Muscle of leg (tissue), 16 donors: ENCODE measurements at places on chromosomes 3 and 15. TPM values are rescaled to one million over a fixed set of nuclear protein-coding genes. Genes with fewer than 3 reads are reported as not detected.

GRCh38 chr15:61195116-61196002 lies 33.7 kb downstream of the RORA start:
- peak; percentile 31 for DNase-seq

GRCh38 chr15:48570822-48571221 lies 74.7 kb downstream of the FBN1 start:
- DNase-seq: no peak

DNA sequence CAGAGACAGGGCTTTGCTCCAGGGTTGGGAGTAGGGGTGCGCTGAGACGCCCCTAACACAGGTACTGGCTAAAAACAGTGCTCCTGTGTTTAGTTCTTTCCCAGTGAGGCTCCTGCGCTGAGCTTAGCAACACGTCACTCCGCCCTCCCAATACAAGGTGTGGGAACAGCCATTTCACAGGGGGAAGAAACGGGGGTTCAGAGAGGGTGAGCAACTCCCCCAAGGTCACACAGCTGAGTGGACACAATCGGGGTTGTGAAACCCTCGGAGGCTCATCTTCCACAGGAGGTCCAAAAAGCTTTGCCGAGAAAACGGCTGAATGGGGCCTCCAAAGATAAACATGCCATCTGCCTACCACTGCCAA lies 628 bp downstream of the PRRT3 start:
- DNase-seq: no peak

DNA sequence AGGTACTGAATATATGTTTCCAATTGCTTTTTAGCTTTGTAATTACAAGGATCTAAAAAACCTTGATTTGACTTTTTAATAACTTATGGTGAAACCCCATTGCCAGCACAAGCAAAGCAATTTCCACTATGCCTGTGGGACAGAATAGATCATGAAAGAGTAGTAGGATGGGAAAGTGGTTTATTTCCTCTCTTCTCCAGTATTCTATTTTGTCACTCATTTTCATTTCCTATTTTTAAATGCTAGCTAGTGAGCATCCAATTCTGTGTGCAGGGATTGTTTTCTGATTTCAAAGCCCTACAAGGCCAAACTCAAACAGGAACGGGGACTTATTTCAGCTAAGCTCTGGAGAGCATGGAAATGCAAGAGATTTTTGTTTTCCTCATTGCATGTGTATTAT lies 132.0 kb upstream of the TGFBR2 start:
- DNase-seq: no peak

DNA sequence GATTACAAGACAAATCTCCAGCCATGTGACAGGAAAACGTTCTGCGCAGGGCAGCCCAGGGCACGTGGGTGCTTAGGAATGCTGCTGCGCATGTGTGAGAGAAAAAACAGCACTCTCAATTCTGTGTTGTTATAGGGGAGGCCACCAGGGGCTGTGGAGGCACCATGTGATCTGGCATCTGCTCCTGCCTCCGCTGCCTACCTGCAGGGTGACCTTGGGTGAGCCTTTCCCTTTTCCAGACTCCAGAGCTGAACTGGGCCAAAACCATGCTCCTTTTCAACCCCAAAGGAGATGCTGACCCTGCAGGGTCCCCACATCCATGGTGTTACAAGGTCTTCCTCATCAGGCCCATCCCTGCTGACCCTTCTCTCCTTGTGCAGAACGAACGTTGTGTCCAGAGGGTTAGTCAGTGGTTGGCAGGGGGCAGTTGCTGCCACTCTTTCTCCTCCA lies 81.5 kb upstream of the RASGRF1 start:
- DNase-seq: no peak

- DNase-seq: no peak
Observed at GRCh38 chr3:153614140-153614539, 452.1 kb downstream of the RAP2B start.

GRCh38 chr3:137026701-137027100 lies 68.9 kb downstream of the IL20RB start:
- DNase-seq: no peak

DNA sequence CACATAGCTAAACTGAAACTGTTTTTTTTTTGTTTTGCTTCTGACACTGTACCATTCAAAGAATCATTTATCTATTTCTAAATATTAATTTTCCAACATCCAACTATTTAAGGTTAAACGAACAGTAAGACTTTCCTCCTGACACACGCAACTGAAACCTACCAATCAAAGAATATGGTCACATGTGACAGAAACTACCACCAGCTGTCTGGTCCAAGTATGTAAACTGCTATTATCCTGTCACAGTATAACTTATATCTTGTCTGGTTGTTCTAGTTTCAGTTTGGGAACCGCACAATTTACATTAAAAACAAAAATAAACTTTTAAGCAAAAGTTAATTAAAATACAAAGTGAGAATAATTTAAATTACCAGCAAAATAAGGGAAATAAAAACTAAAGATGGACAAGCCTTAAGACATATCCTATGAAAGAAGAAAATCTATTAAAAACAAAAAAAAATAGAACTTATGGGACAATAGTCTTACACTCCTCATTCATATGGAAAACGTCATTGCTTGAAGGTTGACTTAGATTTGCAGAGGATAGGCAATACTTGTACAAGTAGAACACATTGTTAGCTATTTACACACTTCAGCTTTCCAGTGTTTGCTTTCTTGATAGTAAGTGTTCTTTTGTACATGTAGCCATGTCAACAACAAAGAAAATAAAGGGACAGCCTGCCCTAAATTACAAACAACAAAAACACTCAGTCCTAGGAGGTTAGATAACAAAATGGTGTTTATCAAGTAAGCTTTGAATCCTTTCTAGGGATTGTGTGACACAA lies 26.8 kb upstream of the CHRM5 start:
- DNase-seq: no peak

DNA sequence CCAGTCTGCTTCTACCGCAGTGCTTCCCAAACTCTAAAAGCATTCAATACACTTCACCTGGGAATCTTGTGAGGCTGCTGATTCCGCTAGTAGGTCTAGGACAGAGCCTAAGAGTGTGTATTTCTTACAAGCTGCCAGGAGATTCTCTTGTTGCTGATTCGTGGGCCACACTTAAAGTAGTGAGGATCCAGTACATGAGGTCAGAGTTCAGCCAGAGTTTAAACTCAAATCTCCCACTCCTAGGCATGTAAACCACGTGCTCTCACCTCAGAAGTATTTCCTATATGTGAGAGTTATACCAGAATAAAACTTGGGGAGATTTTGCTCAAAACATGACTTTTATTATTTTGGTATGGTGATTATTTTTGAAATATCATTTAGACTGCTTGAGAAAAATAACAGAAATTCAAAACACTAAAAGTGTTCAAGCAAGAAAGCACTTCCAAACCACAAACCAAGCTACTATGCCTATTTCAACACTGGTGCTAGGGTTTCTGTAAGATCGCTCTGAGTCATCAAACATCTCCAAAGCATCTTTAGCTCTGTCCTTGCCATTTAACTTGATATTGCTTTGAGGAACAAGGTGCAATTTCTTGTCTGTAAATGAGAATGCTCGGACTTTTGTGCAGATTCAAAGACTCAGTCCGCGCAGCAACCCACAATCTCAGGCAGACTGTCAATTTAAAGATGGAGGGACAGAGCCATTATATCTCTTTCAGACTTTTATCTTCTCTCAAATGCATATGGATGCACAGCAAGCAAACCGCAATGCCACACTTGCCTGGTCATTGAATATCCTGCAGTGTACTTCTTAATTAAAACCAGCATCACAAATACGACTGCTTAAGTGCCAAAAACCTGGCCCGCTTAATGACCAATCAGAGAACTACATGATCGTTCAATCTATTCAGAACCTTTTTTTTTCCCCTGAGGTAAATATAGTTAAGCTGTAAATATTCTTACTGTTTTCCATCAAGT lies 59.8 kb downstream of the AGTR1 start:
- DNase-seq: peak; percentile 31

Gene PTX3
- 8.7 TPM for polyA plus RNA-seq

Gene WDR48
- 35.5 TPM for polyA plus RNA-seq

DNA sequence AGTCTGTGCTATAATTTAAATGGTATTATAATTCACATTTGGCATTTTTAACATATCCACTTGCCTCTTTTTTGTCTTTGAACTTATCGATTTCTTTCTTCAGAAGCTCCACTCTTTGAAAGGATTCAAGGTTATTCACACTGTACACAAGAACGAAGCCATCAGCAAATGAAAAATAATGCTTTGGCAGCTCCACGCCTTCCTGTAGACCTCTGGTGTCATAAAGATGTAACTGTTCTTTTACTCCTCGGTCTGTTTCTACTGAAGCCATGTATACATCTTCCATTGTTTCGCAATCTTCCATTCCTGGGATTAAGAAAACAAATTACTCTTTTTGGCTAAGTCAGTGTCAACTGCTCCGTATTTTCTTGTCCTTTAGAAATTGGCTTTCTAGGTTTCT lies 16.0 kb downstream of the NKIRAS1 start:
- no peak for DNase-seq

Gene PTH1R
- polyA plus RNA-seq: 7.1 TPM

DNA sequence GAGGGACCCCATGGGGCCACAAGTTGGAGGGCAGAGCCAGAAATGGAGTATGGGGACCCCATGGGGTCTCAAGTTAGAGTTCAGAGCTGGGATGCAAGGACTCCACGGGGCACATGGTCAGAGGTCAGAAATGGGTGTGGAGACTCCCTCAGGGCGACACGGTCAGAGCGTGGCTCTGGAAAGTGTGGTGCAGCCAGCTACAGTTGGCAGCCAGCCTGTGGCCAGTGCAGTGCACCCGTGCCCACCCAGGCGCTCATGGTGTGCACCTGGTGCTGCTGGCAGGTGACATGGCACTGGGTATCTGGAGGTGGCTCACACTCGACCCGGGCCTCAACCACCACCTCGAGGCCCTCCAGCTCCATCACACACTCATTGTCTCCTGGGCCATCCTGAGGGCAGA lies 11.2 kb downstream of the PLXNB1 start:
- DNase-seq: no peak
